ENCODE measurements at places on chromosomes 11 and 22.

- no peak for DNase-seq
These were observed 43.4 kb upstream of the SC5D start for GRCh38 chr11:121249039-121249663.

DNA sequence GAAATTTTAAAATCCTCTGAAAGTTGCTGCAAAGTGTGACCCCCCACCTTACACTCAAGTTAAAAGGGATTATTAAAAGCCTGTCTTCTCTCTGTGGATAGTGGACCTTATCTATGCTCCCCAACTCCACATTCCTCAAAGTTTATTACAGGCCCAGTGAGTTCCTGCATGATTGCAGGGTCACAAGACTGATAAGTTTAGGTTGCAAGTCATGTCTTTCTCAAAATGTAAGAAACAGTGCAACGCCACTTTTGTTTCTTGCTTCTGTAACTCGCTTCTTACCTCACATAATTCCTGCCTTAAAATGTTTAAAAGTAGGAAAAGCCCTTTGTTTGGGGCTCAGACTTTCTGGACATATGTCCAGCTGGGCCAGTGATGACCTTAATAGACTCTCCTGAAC, 38.4 kb upstream of the GLYAT start:
- DNase-seq, result no peak

GRCh38 chr11:416757-417621, 2.2 kb upstream of the SIGIRR start:
- no peak for DNase-seq

DNA sequence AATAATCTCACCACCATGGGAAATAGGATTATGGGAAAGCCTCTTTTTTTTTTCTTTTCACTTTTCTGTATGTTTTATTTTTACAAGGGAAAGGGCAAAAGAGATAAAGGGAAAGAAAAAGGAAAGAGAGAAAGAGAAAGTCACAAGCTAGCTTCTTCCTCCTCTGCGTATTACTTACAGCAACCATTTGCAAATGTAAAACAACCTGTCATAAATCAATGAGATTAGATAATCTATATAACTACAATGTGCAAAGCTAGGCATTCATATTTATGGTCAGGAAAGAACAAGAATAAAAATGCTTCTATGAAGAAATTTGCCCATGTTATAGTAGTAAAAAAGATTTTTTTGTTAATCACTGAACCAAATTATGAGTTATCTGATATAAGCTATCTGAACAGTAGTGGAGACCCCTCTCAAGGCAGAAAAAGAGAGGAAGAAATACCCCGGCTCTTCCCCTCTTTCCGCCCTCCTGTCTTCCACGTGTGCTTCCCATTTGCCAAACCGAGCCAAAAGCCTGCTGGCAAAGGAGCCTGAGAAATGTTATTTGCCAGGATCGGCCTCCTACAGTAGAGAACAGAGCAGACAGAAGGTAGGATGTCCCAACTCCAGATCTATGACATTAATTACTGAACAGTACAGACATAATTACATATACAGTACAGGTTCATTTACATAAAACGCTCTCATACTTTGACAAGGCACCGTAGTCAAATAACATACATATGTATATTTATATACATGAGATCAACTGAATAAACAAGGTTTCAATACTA, 50.2 kb downstream of the ARHGAP32 start:
- no peak for DNase-seq

GRCh38 chr11:118045191-118045590, 31.7 kb upstream of the TMPRSS4 start:
- no peak for DNase-seq

DNA sequence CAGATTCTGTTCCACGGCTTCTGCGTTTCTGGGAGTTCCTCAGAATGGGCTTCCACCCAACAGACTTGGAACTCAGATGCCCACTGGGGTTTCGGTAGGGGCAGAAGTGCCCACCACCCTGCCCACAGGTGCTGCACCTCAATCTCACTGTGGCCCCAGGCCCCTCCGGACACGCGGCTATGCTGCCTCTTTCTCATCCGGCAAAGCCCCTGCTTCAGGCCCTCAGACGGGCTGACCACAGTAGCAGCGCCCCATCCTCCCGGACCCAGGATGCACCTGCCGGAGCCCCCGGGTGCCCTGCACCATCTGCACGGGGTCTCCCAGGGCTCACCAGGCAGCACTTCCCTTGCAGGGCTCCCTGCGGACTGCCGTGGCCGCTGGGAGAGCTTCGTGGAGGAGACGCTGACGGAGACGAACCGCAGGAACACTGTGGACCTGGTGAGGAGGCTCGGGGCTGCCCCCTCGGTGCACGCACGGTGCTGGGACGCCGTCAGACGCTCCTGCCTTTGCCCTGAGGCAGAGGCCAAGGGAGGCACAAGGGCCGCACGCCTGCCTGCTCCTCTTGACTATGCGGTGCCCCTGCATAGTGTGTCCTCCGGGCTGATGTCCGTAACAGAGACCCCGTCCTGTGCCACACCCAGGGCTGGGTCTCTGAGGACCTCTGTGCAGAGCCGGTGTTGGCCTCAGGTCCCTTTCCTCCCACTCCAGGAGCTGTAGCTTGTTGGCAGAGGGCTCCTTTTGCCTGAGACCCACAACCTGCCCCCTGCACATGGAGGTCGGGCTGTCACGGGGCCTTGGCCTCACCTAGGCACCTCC, 38.6 kb downstream of the SBF1 start:
- no peak for DNase-seq

DNA sequence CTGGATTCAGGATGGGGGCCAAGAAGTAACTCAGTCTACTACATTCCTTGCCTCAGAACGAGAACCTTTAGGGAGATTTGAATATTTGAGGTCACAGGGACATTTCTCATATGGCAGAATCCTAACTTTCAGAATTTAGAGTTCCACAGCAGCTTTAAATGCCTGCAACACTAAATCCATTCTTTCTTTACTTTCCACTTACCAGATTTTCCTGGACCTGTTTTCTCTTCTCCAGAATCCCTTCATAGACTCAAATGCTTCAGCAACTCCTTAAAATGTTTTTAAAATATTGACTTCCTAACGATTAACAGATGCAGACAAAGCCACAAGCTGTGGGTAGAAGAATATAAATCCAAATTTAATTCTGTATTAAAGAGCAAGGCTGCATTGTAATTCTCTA, 63.1 kb downstream of the PRSS23 start:
- DNase-seq, result no peak

DNA sequence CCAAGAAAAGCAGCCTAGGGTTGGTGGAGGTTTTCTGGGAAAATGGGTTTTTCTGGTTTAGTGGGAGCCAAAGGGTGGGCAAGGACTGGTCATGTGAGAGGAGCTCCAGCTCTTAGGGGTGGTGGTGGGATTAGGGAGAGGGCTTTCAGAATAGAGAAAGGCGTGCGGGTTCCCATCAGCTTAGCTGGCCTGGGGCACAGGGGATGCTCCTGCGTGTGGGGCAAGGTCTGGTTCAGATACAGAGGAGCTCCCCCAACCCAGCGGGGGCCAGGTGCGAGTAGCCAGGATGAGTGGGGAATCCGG, 644 bp downstream of the TMEM134 start:
- no peak for DNase-seq

DNA sequence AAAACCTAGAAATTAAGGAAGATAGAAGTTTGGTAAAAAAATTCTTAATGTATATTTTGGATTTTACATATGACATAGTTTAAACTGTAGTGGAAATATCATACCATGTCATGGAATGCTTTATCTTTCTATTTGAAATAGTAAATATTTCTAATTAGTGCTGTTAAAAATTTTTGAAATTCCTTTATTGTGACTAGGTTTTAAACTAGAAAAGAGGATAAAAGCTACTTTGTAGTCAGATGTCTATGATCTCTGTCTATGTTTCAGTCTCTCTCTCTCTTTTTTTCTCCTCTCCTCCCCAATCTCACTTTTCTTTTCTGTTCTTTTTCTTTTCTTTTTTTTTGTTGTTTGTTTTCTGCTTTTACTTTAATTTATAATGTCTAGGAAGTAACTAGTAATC, 226.2 kb downstream of the TMEM135 start:
- no peak for DNase-seq

- peak; percentile 49 for DNase-seq
These were observed 540 bp downstream of the PPARA start for GRCh38 chr22:46150655-46151477.

DNA sequence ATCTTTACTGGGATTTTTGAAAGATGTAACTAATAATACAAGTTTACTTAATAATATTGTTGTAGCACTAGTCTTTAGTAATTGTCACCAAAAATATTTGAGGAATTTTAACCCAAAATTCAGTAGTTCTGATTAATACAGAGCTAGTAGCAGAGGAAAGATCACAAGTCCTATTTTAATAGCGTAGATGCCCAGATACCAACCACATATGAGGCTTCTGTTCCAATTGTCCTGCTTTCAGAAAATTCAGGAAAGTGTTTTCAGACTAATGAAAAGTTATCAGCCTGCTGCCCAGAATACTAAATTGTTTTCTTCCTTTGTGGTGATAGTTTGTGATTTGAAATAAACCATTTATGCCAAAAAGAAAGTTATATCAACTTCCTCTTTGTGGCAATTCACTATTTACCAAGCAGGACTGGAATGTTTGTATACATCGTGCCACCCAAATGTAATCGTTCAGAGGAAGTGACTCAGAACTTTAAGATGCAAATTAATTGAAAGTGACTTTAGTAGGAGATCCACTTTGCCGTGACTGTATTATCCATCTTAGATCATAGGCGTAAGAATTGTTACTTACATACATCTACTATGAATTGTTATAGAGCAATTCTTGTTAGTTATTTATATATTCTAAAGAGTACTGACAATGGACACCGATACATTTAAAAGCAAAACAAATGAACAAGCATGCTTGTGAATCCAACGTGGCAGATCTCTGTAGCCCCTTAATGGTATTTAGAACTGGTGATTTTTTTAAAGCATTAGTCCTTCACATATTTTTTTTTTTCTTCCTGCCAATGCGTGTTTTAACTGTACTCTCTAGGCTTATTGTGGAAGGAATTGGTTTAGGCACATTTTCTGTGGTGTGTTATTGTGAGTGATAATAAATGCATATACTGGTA, 231.0 kb downstream of the DDX10 start:
- DNase-seq, result no peak

DNA sequence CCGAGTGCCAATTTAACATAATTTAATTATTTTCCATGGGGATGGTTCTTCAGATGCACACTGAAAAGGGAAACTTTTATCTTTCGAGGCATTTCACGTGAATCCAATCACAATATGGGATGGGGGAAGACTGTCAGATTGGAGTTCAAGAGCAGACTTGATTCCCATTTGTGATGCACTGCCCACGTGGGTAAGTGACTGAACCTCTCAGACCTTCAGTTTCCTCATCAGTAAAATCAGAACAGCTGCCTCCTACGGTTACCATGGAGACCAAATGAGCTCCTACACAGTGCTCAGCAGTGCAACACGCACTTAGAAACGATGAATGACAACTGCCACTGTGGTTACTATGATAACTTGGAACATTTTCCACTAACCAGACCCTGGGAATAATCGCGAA, 21.7 kb downstream of the KIAA0930 start:
- DNase-seq, result no peak

GRCh38 chr11:40204228-40204627, 1255.2 kb downstream of the LRRC4C start:
- no peak for DNase-seq

DNA sequence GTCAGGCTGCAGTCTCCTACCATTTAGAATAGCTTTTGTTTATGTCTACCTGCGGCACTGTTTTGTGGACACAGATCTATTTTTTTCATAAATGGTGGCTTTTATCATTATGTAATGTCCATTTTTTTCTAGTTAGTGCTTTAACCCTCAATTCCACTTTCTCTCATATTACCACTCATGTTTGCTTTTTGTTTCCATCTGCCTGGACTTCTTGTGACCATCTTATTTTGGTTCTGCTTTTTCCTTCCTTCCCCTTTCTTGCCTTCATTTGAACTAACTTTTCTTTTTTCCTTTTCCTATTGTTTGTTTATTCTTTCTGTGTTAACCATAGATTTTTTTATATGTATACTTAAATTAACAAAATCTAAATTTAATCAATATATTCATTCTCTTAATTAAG, 98.5 kb upstream of the SLC22A12 start:
- DNase-seq, result no peak

DNA sequence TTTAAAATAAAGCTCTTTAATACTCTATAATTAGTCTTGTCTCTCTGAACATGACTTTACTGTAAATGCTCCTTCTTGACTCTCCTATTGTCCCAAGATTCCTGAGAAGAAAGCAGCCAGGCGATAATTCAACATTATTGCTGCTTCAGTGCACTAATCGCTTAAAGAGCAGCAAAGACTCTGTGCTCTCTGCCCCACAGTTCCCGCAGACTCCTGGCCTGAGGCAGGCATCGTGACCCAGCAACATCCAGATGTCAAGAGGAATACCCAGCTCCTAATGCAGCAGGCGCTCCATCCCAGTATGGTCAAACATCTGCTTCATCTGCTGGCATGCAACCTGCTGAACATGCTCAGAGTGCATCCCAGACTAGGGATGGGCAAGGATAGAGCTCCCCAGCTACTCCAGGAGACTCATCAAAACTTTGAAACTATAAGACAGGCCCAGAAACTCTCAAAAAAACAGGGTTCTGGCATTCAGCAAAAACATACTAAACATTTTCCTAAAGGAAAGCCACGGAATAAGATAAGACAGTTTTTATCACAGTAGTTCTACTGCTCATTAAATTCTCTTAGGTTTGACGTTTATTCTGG, 270.0 kb downstream of the SOX6 start:
- DNase-seq, result no peak

DNA sequence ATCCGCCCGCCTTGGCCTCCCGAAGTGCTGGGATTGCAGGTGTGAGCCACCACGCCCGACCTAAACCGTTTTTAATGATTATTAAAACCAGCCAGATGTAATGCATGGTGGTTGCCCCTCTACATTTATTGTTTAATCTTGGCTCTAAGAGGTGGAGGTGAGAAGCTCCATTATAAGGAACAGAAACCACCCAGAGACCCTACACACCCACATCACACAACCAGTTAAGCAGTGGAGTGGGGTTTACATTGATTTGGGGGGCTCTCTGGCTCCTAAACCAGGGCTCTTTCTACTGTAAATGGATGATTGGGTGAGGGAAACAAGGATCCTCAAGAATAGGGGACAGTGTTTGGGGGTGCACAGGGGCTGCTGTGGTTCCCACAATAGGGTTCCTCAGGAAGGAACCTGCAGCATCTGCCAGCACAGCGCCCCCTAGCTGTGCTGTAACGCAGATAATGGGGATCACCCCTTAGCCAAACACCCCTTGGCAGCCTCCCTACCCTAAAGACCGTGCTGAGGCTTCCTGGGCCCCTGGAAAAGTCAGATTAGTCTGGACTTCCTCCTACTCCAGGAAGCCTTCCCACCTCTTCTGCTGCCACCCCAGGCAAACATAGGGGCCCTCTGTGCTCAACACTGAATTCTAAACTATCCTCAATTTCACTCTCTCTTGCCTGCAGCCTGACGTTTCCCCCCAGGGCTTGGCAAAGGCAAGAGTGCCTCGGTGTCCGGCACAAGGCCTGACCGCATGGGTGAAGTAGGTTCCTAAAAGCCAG, 2.4 kb downstream of the MPST start:
- peak; percentile 40 for DNase-seq

All from stimulated activated CD4-positive, alpha-beta T cell treated with anti-CD3 and anti-CD28 coated beads, Interleukin-15, amount 100 ng/mL, for 1 hour (primary cell).